ENCODE measurements at places on chromosomes 3 and 15.

DNA sequence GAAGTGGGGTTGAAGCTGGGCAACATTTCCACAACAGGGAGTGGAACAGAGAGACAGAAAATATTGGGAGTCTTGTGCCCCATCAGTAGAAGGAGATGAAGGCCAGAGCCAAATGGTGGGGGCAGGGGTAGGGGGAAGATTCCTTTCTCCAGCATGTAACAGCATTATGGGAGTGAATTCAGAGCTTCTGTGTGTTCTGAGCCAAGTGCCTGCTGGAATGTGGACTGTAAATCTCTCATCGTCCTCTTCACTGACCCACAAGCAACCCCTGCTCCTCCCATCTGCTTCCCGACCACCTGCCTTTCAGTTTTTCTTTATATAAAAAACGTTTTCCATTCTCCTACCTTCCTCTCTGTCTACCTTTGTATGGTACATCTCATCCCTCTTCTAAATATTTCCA lies 344.2 kb upstream of the TPRG1 start:
- no peak for DNase-seq

GRCh38 chr3:177610686-177611633 lies 413.7 kb upstream of the TBL1XR1 start:
- DNase-seq: no peak

GRCh38 chr3:130414457-130414856 lies 69.0 kb downstream of the COL6A5 start:
- no peak for DNase-seq

- no peak for DNase-seq
These were observed 48.3 kb upstream of the IQSEC1 start for GRCh38 chr3:13121553-13122001.

DNA sequence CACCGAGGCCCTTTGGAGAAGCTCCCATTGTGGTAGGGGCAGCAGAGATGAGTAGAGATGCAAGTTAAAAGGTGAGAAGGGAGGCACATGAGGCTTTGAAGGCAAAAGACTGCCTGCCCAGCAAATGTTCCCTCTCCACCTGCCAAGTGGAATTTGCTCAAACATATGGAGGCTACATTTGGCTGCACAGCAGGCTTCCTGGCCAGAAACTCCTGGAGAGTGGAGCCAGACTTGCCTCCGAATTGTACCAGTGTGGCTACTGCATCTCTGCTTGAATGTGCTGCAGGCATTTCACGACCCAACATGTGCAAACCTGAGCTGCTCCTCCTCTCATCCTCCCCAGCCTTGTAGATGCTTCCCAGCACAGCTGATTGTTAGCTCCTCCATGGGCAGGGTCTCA lies 229.2 kb downstream of the ZNF621 start:
- DNase-seq: no peak

GRCh38 chr3:143331350-143331749 lies 211.8 kb downstream of the CHST2 start:
- no peak for DNase-seq

DNA sequence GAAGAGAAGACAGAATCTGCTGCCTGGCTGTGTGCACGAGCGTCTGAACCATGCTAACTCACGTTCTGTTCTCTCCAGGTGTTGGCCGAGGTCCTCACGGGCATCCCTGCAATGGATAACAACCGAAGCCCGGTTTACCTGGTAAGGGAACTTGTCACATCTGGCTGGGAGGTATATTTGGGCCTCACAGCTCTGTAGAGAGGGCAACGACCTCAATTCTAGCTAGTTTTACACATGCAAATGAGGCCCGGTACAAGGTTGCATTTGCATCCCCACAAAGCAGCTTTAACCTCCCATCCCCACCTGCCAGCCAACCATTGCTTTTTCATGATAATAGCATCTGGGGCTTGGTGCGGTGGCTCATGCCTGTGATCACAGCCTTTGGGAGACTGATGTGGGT lies 22.0 kb upstream of the TATDN2 start:
- no peak for DNase-seq

GRCh38 chr3:67290438-67290837 lies 292.3 kb downstream of the KBTBD8 start:
- no peak for DNase-seq

DNA sequence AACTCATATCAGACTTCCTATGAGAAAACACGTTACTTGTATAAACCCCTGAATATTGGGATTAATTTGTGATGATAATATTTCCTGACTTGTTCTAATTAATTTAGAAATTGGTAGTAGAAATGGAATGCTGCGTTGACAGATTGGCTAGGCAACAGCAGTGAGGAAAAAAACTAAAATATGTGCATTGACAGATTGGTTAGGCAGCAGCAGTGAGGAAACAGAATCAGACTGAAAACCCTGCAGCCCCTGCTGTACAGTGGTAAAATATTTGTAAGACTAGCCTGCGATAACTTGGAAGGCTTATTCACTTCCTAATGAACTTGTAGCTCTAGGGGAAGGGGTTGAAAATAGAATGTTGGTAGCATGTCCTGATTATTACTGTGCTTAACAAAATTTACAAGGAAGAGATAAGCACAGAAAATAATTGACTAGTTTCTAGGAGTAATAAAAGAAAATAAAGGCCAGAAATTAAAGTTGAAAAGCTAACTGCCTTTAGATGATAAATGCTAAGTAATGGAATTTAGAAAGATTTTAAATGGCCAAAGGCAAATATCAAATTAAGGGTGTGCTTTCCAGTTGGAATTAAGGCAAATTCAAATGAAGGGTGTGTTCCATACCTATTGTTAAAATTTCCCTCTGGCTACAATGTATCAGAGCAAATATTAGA lies 29.9 kb upstream of the IL16 start:
- DNase-seq: no peak

DNA sequence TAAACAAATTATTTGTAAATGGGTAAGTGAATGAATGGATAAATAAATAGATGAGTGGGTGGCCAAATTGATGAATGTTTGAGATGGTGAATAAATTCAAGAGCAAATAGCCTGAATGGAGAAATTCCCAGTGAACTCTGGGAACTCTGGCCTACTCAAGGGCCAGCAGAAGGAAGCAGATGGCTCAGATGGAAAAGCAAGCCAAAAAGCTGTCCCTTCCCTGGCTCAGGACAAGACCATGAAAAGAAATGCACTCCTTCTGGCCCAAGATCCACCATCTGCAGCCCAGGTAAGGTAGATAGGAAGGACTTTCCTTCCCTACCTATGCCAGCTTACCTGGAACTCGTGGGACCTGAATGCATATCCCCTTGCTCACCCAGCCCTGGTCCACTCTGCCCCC lies 37.6 kb upstream of the CLDN18 start:
- no peak for DNase-seq

GRCh38 chr15:53434174-53434678 lies 325.2 kb downstream of the WDR72 start:
- DNase-seq: no peak

All from SJSA1 (cell line).